ENCODE measurements at places on chromosomes 2 and 18.
A peak's percentile ranks its signal among the peaks of the same experiment; 100 is the strongest.

DNA sequence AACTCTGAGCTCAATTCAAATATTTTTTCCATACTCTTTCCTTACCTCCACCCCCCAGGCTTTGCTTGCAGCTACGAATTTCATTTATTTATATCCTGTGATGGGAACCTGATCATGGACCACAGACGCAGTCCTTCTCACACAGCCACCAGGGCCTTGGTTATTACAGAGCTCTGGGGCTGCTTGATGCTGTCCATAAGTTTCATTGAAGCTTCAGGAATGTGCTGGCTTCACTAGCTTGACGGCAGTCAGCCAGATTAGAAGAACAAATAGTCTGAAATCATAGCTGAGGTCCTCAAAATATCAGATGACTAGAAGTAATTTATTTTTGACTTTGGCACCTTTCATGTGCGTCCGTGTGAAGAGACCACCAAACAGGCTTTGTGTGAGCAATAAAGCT is 104.9 kb downstream of the VWA3B start:
- no peak for DNase-seq

GRCh38 chr2:100416935-100417710 is at the start of gene CHST10:
Gene CHST10, minus strand, starts transcription at chr2:100417668. Its CDS starts 10,993 bp downstream, at chr2:100406675.
- DNase-seq, result peak; percentile 15

DNA sequence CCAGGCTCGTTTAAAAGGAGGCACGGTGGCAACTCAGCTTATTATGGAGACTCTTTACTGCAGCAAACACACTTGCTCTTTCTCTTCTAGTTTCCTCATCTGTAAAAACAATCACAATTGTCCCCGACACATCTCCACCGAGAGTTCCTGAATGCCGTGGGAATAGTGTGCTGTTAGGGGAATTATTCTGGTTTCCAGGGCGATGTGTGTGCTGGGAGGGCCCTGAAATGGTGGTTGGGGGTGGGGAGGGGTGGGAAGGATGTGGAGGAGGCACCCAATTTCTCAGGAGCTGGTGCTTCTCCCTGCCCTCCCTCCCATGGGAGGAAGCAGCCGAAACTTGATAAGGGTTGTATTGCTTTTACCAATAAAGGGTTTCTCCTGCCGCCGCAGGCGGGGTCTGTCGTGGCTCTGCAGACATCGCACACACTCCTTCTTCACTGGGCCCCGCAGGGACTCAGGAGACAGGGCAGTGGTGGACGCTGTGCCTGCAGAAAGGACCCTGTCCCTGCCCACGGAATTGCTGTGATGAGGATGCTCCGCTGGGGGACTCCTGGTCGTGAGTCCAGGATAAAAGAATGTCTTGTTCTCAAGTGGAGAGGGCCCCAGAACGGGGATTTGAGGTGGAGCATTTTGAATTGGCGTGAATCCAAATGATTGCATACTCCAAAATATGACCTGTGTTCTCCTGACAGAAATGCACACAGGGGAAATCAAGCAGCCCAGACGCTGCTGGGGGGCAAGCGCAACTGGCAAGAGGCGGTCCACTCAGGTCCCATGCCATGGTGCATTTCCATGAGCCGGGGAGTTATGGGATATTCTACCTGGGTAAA is 119.2 kb downstream of the ACKR3 start:
- DNase-seq, result no peak

DNA sequence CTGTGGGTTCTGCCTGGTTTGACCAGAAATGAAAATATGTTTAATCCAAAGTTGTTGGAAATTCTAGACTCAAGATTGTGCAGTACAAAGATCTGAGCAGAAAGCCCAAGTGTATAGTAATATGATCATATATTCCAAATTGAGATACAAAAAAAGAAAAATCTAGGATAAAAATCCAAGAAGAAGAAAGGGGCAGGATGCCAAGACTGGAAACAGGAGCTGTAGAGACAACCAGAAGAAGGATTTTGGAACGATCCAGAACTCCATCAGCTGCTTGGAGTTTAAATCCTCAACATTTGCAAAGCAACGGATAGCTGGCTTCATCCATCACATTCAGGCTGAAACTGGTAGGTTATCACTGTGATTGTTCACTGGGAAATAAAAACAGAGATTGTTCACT is 333.6 kb upstream of the UBE2E3 start:
- no peak for DNase-seq

- DNase-seq, result no peak
Measured at GRCh38 chr18:78622907-78623541, 356.6 kb upstream of the SALL3 start.

DNA sequence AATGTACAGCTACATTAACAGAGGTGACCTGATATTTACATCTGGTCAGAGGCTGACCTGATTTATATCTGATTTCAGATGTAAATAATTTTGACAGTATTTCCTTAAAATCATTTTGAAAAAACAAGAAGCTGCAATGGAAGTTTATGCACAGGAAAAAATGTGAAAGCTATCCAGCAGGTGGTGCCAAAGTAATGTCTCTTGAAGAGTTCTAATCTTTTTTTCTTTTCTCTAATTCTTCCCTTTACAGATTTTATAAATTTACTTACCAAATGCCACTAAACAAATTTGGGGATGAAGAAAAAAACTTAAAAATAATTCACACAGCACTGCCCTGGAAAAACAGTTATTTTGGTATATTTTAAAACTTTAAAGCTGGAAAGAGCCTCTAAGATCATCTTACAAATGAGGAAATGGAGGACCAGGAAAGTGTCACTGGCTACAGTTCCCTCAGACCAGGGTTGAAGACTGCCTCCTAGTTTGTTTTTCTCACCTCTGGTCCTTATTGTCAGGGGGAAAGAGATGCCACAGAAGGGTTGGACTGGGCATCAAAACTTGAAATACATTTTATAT is 16.4 kb upstream of the FBLN7 start:
- no peak for DNase-seq

DNA sequence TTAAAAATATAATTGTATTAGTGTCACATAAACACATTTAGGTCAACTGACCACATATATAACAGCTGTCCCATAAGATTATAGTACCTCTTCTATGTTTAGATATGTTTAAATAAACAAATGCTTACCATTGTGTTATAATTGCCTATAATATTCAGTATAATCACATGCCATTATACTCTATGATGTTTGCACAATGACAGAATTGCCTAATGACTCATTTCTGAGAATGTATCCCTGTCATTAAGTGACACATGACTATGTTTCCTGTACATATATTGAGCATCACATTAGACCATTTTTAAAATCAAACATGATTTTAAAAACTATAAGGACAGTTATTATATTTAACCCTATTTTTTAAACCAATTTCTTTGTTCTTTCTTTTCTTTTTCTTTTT is 89.8 kb downstream of the HS6ST1 start:
- DNase-seq, result no peak

DNA sequence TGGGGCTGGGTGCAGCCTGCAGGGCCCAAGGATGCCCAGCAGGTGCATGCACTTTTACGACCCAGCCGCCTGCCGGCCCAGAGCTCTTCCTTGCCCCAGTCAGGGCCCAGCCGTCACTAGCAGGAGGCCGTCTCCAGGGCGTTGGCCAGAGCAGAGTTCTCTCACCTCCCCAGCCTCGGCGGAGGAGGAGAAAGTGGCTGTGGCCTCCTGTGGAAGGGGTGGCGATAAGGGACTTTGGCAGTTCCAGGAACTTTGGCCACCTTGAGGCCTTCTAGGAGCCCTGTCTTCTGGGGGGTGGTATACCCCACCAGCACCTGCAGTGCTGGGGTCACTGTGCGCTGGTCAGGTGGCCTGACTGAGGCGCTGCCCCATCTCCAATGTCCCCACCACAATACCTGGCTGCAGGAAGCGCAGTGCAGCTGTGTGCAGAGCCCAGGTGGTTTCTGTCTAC is 22.0 kb downstream of the NPPC start:
- no peak for DNase-seq

DNA sequence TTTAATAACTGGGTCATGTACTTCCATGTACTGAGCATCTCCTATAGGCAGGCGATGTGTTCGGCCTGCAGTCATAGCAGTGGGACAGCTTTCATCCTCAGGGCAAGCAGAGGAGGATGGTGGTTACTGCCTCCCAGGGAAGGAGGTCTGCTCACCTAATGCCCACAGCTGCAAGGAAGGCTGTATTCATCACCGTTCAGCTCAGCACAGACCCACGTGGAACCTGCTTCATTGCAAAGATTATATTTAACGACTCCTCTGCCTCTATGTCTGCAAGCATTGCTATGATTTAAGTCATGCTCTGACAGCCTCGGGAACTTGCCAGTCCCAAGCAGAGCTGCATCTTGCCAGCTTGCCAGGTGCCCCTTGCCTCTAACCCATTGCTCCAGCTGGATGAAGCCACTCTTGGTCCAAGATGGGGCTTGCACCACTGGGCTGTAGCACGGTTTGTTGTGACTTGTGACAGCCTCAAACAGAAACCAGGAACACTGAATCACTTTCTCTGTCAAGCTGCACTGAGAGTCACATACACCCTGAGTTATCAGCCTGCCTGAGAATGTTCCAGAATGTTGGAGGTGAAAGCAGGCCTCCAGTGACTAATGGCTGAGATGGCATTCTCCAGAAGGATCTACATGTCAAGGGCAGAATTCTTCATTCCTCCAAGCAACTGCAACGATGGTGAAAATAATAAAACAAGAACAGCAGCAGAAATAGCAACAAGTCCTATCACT is 651.1 kb upstream of the ID2 start:
- no peak for DNase-seq
